Heart right ventricle (tissue), 16 donors: ENCODE measurements at places on chromosomes 13 and 19. TPM values are rescaled to one million over a fixed set of nuclear protein-coding genes. Genes with fewer than 3 reads are reported as not detected.
A peak's percentile ranks its signal among the peaks of the same experiment; 100 is the strongest.

DNA sequence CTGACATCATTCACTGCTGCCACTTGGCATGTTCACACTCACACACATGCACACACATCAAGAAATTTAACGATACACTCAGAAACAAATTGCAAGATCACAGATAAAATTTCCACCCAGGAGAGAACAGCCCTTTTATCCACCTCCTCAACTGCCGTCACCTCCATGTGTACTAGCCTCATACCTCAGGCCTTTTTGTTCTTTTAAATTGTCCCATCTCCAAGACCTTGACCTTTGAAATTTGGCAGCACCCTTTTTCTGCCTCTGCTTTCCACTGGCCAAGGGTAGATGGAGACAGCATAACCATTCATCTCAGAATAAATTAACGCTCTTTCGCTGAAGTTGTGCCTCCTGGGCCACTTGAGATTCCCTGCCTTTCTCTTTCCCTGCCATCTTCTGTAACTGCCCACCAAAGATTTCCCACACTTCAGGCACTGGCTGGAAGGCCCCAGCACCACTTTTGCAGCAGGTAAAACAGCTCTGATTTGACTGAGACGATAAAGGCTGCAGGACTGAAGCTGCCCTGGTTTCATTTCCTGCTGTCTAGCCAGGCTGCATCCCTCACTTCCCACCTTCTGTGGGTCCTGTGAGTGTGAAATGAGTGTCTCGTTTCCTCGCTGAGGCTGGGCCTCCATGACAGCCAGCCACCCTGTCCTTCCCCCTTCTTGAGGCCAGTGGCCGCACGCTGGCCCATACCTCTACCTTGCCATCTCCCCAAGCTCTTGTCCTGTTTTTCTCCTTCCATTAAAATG lies 39.3 kb downstream of the MBNL2 start:
- no peak for DNase-seq

- no peak for DNase-seq
Measured at GRCh38 chr13:73216381-73216831, 157.6 kb downstream of the KLF5 start.

DNA sequence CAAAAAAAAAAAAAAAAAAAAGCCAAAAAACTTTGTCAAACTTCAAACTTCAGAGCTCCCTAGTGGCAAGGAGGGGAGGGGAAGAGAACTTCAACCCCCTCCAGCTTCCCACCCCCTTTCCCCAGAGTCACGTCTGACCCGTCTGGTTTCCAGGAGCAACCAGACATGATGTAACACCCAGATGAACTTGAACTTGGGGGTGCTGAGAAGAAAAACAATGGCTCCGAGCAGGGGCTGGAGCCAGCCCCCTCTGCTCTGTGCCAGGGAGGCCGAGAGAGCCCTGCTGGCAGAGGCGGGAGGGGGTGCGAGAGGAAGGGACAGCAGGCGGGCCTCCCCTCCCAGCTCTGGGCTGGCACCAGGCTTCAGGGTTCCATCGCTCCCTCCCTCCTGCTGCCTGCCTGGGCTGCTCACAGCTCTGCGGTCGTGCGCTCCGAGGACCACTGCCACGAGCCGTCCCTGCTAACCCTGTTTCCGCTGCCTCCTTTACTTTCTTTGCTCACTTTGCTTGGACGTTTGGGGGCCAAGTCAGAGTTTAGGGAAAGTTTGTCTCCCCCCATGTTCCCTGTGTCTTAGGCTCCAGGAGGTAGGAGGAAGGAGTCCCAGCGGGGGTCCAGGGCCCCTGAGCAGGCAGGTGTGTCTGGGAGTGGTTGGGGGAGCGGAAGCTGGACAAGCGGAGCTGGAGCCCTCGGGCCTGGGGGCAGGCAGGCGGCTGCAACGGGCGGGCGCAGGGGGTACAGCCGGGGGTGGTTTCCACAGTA lies 11.1 kb downstream of the LYL1 start:
- peak; percentile 77 for DNase-seq

DNA sequence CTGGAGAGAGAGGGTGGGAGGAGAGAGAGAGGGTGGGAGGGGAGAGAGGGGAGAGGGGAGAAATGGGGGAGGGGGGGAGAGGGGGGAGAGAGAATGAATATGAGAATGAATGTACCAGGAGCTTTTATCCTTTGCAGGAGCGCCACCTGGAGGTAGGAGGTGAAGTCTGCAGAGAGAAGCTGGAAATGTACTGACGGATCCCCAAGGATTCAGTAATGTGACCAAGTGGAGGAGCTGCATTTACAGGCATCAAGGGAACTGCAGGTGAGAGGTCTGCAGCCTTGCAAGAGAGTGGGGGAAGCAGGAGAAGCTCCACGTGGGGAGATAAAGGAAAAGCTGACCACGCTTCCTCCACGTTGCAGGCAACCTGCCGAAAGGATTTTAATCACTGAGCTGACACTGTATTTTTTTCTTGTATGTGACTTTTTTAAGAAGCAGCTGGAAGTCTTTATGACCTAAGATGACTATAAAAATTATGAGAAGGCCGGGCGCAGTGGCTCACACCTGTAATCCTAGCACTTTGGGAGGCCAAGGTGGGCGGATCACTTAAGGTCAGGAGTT lies 33.7 kb downstream of the VSTM1 start:
- peak; percentile 28 for DNase-seq

- DNase-seq = no peak
Measured at GRCh38 chr19:40461669-40462221, 3.8 kb downstream of the BLVRB start.

GRCh38 chr19:13841962-13842290 lies 35.0 kb upstream of the NANOS3 start:
- DNase-seq = no peak

GRCh38 chr13:80486402-80486801 lies 145.5 kb upstream of the SPRY2 start:
- DNase-seq = no peak

DNA sequence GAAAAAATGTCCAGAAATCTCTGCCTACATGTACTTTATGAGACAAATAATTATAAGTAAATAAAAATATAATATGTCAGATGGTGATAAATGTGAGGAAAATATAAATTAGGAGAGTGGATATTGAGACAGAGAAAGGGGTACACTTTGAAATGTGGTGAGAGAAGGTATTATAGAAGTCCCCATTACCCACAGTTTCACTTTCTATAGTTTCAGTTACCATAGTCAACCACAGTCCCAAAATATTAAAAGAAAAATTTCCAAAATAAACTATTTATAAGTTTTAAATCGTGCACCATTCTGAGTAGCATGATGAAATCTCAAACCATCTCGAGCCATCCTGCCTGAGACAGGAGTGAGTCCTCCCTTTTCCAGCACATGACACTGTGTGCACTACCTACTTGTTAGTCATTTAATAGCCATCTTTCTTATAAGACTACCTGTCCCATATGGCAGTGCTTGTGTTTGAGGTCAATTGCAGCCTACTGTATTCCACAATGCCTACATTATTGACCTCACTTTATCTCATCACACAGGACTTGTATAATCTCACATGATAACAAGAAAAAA lies 653.7 kb downstream of the DACH1 start:
- DNase-seq = no peak

DNA sequence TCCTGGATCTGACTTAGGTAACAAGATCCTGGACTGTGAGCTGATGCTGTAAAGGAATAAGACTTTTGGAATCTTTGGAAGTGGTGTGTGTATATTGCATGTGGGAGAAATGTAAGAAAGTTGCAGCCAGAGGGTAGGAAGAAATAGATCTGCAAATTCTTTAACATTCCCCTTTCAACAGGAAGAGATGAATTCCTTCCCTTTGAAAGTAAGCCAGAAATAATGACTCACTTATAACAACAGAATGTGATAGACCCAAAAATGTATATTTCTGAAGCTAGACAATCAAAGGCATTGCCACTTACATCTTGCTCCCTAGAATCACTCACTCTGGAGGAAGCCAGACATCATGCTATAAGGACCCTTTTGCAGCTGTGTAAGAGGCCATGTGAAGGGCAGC lies 9.8 kb upstream of the SIAH3 start:
- no peak for DNase-seq

Gene TIMM50
- 79.7 TPM for total RNA-seq

Gene SEMA6B
- total RNA-seq = 27.9 TPM

Gene AZU1
- total RNA-seq = not detected

Gene DZIP1
- total RNA-seq = 4.5 TPM

Gene NLRP9
- total RNA-seq = not detected

Gene CLDN10
- 0.44 TPM for total RNA-seq

Gene ERICH4
- total RNA-seq = not detected

Gene SHD
- not detected for total RNA-seq
